Left lobe of liver (tissue), 2 donors: ENCODE measurements at places on chromosomes 2 and 18. TPM values are rescaled to one million over a fixed set of nuclear protein-coding genes. Genes with fewer than 3 reads are reported as not detected.

DNA sequence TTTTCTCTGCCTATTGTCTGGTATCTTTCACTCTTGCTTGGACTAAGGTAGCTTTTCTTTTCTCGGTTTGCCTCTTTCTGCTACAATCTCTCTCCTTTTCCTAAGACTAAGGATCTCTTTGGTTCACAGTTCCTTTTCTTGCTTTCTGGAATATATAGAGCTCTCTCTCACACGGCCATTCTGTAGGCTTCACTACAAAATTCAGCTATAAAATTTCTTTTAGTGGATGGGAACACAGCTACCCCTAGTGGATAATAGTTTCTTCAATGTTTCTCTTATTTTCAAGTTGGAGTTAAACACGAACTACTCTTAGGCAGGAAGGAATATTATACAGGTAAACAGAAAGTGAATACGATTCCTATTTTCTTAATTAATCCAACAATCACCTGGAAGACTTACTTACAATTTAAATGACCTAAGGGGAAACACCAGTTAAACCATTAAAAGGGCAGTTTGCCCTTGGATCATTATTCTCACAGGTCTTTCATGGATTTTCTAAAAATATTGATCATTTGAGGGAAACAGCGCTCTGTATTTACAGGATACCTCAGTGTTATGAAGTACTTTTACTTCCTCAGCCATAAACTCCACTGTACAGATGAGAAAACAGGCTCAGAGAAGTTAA, 140.5 kb downstream of the LRP2 start:
- DNase-seq = no peak

DNA sequence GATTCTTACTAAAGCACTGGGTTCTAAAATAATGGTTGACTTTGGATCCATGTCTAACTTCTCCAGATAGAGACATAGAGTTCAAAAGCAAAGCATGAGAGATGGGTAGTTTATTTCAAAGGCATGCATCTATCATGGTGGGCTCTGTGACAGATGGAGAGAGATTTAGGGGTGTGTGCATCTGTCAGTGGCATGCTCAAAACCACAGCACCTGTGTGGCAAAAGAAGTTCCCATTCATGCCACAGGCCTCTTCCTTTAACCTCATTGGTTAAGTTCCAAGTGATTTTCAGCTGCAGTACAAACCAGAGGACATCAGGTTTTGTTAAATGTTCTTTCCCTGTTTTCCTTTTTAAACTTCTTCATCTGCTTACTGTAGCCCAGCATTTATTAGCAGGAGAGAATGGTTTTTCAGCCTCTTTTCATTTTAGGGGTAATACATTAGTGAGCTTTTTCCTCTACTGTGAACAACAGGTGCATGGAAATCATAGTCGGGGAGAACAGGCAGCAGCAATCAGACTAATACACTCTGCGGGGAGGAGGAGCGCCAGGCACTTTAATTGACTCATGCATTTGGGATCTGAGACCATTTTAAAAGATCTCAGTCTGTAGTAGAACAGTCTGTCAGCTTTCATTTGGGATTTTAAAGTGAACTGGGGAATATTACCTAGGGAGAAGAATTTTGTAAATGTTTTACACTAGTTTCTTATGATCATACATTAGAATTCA, 52.4 kb upstream of the UPP2 start:
- DNase-seq = no peak

- DNase-seq = no peak
Observed at GRCh38 chr2:163667064-163667887, 68.5 kb downstream of the FIGN start.

The RIT2 gene
- not detected for total RNA-seq

DNA sequence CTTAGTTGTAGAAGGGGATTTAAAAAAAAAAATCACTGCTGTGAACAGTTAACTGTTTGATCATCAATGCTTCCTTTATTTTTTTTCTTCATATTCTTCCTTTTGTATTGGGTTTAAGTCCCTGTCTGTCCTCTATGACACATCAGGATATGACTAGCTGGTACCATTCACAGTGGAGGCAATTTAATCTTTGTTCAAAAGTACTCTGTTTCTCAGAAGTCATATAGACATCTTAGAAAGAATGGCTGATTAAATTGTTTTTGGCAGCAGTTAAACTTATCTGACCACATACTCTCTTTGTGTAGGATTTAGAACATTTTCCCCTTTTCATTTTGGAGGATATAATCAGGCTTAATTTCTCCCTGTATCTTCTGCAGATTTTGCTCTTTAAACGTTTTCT, 807.8 kb upstream of the CDH2 start:
- no peak for DNase-seq

GRCh38 chr2:129734343-129735034, 245.0 kb upstream of the RAB6C start:
- no peak for DNase-seq

- DNase-seq = no peak
Observed at GRCh38 chr2:211014376-211014775, 458.0 kb downstream of the CPS1 start.

The SCYGR7 gene
- not detected for total RNA-seq

The RPS27A gene
- total RNA-seq = 239 TPM

DNA sequence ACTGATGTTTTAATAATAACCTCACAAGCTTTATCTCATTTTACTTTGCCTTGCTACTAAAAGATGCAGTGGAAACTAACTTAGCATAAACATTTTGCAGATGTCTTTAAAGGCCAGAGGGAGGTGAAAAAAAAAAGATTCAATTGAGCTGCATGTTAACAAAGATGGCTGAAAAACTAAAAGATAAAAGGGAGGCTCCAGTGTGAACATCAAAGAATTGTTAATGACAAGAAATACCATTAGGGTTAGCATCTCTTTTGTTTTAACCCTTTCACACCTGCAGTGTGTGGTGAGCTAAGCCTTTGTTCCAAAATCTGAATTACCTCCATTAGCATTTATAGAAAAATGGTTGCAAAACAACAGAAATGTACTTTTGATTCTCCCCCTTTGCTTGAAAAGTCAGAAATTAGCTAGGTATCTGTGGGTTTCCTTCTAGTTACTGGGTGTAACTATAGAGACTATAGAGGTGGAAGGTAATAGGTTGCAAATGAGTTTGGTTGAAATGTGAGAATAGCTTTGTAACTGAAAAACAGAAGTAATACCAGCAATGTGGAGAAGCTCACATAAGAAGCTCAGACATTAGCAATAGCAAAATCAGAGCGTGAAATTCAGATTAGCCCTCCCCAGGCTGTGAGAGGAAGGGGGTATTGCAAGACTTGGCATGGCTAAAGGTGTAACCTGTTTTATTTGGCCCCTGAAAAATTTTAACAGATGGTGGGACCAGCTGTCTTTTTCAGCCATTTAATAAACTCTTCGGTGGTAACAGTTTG, 34.8 kb upstream of the SP5 start:
- no peak for DNase-seq

- DNase-seq = no peak
Observed at GRCh38 chr2:69767034-69767433, 25.1 kb downstream of the ANXA4 start.

DNA sequence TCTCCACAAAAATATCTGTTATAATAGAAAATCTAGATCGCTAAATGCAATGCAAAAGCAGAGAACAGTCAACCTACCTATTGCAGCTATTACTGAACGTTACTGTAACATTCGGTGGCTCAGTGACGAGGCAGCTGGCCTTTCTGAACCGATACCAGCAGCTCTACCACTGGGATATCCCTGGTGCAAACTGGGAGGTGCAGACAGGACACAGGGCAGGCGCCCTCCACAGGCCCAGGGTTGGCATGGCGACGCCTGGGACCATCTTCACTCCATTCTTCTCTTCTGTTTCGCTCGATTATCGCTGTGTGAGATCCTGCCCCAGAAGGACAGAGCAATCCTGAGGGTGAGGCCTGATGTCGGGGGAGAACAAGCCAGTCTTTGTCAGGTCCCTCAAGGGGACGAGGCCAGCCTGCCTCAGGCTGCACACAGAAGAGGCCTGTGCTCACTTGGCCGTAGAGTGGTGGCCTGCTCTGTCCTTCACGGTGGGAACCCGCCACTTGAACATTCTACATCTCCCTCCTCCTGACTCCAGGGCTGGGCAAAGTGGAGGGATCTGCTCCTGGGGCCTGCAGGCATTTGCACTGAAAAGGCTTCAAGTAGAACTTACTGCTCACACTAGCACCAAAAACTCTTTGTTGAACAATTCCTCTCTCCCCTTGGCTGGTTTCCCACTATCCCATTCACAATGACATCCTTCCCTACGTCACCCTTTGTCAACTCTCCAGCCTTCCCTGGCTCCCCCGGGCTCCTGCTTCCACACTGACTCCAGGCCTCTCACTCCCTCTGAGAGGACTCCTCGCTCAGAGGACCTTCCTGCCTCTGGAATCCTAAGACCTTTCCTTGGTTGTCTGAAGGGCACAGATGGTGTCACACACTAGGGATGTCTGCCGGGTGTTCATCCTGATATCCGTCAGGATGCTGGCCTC, 49.7 kb downstream of the CYRIA start:
- DNase-seq = no peak

The ANKRD30BL gene
- not detected for total RNA-seq

The SALL3 gene
- not detected for total RNA-seq

- DNase-seq = no peak
Observed at GRCh38 chr2:72573232-72573631, 252.6 kb downstream of the EXOC6B start.

The FSHR gene
- not detected for total RNA-seq

- DNase-seq = no peak
Observed at GRCh38 chr2:134194519-134194918, 59.4 kb upstream of the MGAT5 start.

DNA sequence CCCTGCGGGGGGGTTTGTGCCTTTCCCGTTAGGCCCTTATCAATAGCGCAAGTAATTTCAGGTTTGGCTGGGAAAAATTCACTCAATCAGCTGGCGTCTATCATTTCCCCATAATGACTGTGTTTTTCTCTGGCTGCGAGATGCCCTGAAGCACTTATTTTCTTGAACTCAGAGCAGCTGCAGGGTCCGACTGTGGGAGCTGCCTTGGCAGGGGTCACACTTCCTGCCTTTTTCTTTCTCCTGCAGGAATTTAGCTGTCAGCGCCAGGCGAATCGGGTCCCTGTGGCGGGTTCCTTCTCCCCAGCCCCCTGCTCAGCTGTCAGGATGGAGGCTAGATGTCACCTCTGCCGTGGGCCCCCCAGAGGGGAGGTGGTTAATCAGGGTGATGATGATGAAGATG, 81.3 kb upstream of the HPCAL1 start:
- DNase-seq = no peak

GRCh38 chr2:214737188-214737587, 72.3 kb downstream of the BARD1 start:
- no peak for DNase-seq

DNA sequence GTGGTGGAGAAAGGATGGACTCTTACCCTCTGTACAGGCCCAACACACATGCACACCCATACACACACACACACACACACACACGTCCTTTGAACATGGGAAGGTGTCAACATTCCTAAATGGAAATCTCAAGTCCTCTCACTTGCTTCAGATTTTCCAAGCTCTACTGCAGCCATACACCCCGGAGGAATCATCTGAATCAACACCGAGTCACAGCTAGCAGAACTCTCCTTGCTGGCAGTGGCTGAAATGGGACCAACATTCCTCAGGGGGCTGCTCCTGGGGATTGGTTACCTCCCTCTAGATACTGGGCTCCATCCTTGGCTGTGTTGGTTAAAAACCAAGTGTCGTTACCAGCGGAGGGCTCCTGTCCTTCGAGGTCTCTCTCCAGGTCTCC, 112.7 kb downstream of the BCL11A start:
- DNase-seq = no peak

- no peak for DNase-seq
Observed at GRCh38 chr18:59096098-59096789, 43.4 kb upstream of the SEC11C start.

The CKAP2L gene
- 0.08 TPM for total RNA-seq

- no peak for DNase-seq
Observed at GRCh38 chr2:205166745-205167144, 515.6 kb upstream of the NRP2 start.

The TEKT4 gene
- total RNA-seq = 0.28 TPM

The SFXN5 gene
- 80.1 TPM for total RNA-seq
